IMR-90 (cell line): ENCODE measurements at places on chromosomes 5 and 9. TPM values are rescaled to one million over a fixed set of nuclear protein-coding genes. Genes with fewer than 3 reads are reported as not detected.

GRCh38 chr5:130227699-130228098 lies 323.4 kb downstream of the CHSY3 start:
- no peak for DNase-seq

- no peak for DNase-seq
These were observed 37.6 kb downstream of the SYK start for GRCh38 chr9:90839183-90839728.

The GABRA1 gene
- not detected in 2 replicates for total RNA-seq

- no peak for DNase-seq
These were observed 482 bp upstream of the TDRD7 start for GRCh38 chr9:97411440-97411788.

The TMEM174 gene
- not detected in 2 replicates for total RNA-seq

DNA sequence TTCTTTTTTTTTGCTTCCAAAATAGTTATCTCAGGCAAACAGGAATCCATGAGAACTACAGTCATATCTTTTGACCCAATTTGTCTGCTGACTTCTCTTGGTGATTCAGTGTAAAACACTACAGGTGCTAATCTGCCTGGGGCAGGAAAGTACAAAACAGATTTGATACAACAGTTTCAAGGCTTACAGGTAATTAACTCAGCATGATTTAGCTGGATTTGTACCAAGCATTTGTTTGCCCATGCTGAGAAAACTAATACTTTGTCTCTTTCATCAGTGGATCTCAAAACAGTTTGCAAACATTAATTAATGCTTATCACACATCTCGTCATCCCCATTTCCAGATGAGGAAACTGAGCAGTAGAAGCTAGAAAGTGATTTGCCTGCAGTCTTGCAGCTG lies 312.5 kb upstream of the SEMA6A start:
- DNase-seq: no peak

DNA sequence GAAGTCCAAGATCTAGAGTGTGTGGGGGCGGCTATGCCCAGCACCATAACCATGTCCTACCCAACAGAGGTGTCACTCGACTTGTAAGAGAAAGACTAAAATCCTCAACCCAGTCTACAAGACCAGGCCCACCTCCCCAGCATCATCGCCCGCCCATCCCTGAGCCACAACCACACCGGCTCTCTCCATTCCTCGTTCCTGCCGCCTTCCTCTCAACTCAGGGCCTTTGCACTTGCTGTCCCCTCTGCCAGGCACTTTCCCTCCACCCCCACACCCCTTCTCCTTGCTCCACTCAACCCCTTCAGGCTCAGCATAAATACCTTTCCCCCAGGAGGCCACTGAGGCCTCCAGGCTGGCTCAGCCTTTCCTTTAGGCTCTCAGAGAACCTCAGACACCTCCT lies 69.3 kb downstream of the PAX5 start:
- DNase-seq: no peak
